Retinal pigment epithelial cell (primary cell): ENCODE measurements at places on chromosomes 3 and 15.
A peak's percentile ranks its signal among the peaks of the same experiment; 100 is the strongest.

DNA sequence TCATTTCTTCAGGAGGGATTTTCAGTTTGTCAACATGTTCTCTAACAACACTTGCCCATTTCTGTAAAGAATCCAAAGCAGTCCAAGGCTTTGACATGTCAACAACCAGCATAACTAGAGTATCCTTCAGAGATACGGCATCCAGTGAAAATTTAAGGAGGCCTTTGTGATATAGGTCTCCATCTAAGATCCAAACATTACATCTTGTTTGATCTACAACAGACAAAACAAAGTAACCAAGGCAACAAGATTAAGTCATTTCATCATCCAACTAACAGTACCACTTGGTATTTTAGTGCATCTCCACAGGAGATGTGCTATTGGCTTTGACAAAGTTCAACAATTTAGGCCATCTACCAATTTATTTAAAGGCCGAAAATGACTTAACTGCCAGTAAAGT, 25.8 kb downstream of the DYNC1LI1 start:
- no peak for DNase-seq

DNA sequence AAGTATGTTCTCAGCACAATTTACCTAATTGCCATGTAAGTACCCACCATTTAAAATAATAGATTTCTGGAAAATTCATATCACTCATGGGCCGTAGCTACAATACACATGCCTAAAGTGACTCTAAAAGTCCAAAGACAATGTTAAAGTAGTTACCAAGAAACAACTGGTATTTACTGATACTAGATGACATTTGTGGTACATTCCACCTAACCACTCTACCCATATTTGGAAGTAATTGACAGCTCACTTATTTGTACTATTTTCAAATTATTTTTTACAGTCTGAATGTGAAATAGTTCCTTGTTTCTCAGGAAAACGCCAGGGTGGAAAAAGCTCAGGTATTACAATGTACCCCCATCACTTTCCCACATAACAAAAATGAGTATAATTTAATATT, 573.0 kb downstream of the MECOM start:
- DNase-seq, result no peak

DNA sequence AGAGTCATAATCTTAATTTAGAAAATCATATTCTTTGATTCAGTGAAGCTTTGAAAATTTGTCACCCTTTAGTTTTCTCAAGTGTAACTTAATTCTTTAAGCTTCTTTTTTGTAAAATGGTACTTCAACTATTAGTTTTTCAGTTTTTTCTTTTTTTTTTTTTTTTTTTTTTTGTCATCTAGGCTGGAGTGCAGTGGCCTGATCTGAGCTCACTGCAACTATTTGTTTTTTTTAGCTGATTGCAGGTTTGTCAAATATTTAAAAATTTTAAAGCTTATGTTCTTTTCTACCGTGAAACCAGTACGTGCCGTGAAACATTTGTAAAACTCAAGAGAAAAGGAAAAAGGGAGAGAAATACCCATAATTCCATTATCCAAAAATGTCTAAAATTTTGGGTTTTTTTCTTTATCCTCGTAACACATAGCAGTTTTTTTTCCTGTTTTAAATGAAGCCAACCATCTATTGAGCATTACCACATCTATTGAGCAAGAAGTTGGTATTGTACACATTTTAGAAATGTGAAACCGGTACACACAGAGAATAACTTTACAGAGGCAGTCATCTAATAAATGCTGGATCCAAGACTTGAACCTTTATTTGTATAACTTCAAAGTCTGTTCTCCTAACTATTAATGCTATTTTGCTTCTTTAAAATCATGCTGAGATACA, 25.7 kb downstream of the ECT2 start:
- DNase-seq, result no peak

DNA sequence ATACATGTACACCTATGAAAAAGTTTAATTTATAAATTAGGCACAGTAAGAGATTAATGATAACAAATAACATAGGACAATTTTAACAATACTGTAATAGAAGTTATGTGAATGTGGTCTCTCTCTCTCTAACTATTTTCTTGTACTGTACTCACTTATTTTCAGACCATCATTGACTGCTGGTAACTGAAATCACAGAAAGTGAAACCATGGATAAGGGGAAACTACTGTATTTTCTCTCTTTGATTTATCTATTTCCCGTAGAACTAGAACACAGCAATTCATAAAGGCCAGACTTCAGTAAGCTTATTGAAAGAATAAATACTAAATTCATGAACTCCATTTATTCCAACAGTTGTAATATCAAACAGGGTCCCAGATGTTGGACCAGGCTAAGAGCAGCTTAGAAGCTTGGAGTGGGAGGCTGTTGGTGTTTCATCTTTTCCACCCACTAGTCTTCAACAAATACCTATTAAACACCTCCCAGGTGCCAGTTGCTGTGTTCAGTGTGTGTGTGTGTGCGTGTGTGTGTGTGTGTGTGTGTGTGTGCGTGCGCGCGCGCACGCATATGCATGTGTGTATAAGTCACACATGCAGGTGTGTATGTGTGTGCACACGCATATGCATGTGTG, 235.4 kb downstream of the FOXP1 start:
- no peak for DNase-seq

DNA sequence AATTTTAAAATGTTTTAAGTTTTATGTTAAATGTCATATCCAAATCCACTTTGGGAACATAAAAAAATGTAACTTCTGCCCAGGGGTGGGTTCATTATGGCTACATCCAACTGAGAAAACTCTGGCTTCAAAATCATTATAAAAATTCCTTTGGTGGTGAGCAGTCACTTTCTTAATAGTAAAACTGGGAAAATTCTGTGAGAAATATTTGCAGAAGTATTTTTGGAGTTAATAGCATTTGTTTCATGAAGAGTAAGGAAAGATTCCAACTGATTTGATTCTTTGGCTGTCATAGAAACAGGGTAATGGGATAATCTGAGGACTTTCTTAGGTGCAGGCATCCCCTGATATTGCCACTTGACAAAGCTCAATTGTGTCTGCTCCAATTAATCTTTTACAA, 38.8 kb downstream of the CPA3 start:
- no peak for DNase-seq

DNA sequence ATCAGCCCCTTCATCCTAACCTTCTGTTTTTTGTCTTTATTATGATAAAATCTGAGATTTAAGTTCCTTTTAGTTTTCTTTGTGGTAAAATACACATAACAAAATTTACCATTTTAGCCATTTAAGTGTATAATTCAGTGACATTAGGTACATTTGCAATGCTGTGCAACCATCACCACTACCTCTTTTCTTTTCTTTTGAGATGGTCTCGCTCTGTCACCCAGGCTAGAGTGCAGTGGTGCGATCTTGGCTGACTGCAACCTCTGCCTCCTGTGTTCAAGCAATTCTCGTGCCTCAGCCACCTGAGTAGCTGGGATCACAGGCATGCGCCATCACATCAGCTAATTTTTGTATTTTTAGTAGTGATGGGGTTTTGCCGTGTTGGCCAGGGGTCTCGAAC, 6.2 kb upstream of the RAB11A start:
- DNase-seq, result no peak

- no peak for DNase-seq
These were observed 1126.8 kb downstream of the SI start for GRCh38 chr3:163951397-163951987.

DNA sequence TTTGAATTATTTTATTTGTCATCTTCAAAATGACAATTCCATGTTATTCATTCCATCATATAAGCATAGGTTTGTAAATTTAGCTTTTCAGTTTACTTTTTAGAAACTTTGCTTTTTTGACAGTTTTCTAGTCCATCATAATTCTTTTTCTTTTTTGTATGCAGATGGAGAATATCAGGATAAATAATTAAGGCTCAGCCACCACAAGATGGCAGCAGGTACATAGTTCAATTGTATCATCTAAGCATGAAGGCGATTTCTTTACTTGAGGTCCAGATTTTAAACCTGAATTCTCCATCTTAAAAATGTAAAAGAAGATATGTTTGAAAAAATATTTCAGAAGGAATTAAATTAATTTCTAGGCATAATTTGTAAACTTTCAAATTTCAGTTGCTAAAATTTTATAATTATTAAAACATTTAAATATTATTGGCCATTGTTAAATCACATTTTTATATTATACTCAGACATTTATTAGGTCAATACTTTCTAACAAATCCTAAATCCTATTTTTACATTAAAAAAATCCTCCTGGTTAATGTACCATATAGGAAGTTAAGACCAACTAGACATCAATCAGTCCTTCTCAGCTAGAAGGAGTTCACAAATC, 15.1 kb downstream of the PLSCR5 start:
- DNase-seq, result no peak

DNA sequence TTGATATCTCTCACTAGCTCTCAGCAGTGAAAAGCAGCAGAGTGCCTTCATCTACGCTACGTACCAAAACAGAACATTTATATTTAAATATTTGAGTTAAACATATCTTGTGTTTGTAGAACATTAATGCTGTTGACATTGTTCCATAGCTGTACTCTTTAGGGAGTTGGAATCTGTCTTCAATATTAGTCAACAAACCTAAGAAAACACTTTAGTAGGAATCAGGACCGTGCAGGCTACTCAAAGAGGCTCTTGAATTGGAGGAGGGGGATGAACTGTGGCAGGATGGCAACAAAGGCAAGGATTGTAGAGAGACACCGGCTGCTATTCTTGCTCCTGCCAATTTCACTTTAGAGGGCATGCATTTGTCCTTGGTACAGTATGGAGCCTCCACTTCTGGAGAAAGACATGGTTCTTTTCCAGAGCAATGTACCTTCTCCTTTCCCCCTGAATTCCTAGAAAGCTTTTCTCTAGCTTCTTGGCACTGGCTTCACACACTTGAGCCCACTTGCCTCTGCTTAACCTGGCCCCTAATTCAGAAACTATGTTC, 265.9 kb downstream of the CD47 start:
- DNase-seq, result no peak

GRCh38 chr3:194337965-194338753, 13.0 kb downstream of the CPN2 start:
- no peak for DNase-seq

DNA sequence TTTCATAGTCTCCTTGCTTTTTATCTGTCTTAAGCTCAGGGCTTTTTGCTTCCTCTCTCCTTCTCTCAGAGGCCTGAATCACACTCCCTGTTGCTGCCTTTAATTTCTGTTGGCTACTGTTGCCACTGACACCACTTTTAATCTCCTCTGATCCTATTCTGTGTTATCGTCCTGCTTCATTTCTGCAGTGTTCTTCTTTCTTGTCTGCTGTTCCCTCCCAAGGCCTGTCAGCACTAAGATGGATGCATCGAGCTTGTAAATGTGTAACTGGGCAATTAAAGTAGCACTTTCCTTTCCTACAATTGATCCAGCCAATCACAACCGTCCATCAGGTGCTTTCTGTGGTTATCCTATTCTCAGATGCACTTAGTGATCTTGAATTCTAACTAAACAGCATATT, 71.3 kb upstream of the VEPH1 start:
- DNase-seq, result no peak

- DNase-seq, result no peak
These were observed 66.1 kb downstream of the SEC22A start for GRCh38 chr3:123267821-123268220.

DNA sequence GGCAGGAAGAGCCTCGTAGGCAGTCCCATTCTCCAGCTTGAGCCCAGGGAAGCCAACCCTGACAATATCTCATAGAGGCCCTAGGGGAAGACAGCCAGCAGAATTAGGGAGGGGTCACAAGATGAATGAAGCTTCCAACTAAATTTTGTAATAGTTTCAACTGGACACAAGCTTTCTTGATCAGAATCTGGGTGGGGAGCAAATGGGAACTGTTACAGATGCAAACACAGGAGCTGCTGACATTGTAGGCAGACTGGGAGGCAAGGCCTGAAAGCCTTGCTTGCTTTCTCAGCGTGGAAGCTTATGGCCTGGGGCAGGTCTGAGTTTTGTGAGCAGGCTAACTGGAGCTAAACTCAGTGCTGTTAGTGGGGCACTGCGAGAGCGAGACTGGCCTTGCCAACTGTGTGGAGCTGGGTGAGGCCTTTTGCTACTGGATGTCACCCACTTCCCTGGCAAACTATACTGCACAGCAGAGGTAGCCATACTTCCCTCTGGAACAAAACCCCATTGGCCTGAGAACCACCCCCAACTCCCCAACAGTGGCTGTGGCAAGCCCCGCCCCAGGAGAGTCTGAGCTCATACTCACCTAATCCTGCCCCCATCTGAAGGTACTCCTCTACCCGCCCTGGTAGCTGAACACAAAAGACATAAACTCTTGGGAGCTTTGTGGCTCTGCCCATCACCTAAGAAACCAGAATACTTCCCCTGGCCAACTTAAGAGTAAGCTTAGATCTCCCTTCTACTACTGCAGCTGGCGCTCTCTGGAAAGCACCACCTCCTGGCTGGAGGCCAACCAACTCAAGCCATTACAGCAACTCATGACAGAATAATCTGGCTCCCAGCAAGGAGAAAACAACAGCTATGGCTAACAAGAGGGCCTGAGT, 42.9 kb downstream of the CFAP20DC start:
- DNase-seq, result peak; percentile 81

DNA sequence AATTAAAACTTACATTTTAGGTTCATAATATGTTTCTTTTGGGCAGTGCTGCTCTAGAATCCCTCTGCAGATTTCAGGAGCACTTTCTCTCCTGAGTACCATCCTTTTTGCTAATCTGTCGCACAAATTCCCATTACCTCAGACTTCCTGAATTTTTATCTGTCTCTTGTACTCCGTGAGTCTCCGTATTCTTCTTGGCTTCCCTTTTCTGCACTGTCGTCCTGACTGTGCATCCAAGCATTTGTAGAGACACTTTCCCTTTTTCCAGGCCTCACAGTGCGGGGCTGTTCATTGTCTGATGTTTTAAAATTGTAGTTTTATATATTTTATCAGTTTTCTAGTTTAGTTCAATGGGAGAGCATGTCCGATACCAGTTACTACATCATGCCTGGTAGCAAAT, 27.3 kb downstream of the MEF2A start:
- DNase-seq, result no peak

DNA sequence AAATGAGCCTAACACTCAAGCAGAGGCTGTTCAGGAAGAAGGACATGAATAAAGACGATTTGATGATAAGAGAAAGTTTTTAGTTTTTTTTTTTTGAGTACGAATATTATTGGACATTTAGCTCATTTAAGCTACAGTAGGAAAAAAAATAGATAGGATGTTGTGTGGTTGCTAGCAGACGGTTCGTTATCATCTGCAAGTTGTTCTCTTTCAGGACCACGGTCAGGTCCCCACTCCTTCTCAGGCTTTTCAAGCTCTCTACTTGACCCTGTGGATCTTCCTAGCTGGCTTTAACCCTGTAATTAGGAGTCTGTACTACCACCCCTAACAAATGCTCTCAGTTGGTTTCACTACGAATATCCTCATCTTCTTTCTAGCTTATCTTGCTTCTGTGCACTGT, 1.1 kb downstream of the KCNH8 start:
- peak; percentile 4 for DNase-seq

- no peak for DNase-seq
These were observed 63.2 kb downstream of the LRRFIP2 start for GRCh38 chr3:37111199-37111598.
